NCI-H1417 treated with DMSO at 0.1 percent for 48 hours (cell line): ENCODE measurements at places on chromosomes 6 and 20.

GRCh38 chr6:143531720-143532499 is 20.4 kb upstream of the FUCA2 start:
- DNase-seq, result no peak

- DNase-seq, result no peak
Measured at GRCh38 chr20:7692478-7692877, 247.8 kb downstream of the HAO1 start.

GRCh38 chr6:157741948-157742556 is 81.0 kb upstream of the SNX9 start:
- DNase-seq, result no peak

- DNase-seq, result no peak
Measured at GRCh38 chr6:111564482-111564945, 41.2 kb downstream of the TRAF3IP2 start.

- no peak for DNase-seq
Measured at GRCh38 chr6:139370283-139370998, 4.0 kb downstream of the CITED2 start.

DNA sequence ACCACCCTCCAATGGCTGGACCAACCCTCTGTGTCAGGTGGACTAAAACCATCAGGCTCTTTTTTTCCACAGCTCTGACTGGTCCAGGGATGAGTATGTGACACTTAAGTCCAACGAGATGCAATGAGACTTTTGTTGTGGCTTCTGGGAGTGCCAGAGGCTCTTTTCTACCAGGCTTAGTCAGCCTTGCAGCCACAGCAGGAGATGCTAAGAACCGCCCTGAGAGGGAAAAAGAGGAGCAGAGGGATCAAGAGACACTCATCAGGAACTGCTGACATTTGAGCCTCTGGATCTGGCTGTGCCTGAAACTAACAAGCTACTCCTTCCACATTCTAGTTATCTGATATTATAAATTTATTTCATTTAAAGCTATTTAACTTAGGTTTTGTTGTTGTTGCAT is 270.9 kb upstream of the SULF2 start:
- no peak for DNase-seq
